ENCODE measurements at places on chromosomes 5 and 9.

DNA sequence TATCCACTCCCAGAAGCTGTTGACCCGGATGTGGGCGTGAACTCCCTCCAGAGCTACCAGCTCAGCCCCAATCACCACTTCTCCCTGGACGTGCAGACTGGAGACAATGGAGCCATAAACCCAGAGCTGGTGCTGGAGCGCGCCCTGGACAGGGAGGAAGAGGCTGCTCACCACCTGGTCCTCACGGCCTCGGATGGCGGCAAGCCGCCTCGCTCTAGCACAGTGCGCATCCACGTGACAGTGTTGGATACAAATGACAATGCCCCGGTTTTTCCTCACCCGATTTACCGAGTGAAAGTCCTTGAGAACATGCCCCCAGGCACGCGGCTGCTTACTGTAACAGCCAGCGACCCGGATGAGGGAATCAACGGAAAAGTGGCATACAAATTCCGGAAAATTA is 834 bp downstream of the PCDHGA8 start:
- no peak for DNase-seq

DNA sequence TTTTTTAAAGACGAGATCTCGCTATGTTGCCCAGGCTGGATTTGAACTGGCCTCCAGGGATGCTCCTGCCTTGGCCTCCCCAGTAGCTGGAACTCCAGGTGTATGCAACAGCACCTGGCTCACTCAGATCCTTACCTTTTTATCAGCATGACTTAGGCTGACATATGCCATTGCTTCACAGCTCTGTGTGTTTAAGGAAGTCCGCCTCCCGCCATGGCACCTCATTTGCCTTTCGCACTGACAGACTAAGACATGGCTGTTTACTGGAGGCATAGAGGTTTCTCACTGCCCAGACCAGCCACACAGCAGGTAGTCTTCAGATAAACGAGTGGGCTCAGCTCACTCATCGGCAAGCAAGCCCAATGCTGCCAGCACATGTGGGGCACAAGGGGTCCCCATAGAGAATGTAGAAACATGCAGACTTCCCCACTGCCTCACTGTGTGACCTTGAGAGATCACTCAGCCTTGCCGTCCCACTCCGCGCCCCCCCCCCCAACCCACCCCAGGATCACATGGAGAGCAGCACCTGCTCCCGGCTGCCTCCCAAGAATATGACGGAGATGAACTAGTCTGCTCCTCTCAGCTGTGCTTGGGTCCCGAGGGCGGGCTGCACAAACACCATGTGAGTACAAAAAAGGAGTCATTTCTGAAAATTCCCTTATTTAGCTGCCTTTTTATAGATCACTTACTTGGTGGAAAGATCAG is 62.8 kb downstream of the DCP2 start:
- no peak for DNase-seq

- no peak for DNase-seq
Measured at GRCh38 chr5:76808141-76808691, 10.6 kb upstream of the F2RL1 start.

DNA sequence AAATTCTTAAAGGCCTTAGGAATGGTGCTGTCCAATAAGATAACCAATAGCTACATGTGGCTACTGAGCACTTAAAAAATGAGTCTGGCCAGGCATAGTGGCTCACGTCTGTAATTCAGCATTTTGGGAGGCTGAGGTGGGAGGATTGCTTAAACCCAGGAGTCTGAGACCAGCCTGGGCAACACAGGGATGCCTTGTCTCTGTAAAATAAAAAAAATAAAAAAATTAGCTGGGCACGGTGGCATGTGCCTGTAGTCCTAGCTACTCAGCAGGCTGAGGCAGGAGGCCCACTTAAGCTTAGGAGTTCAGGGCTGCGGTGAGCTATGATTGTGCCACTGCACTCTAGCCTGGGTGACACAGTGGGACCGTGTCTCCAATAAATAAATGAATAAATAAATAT is 1.3 kb upstream of the SLC22A5 start:
- no peak for DNase-seq

DNA sequence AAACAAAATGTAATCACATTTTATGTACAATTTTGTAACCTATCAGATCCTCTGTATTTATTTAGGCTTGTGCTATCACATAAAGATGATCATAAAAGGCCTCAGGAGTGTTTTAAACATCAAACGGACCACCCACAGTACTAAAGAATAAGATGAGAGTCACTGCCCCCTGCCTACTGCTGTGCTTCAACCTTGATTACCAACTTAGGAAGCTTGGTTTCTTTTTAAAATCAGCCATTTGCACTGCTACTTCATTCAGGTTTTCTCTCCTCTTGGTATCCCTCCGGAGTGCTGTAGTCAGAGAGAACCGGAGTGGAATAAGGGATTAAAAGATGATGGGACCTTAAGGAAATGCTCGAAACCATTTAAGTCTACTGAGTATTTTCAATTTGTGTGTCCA is 6.9 kb downstream of the C7 start:
- DNase-seq = no peak

DNA sequence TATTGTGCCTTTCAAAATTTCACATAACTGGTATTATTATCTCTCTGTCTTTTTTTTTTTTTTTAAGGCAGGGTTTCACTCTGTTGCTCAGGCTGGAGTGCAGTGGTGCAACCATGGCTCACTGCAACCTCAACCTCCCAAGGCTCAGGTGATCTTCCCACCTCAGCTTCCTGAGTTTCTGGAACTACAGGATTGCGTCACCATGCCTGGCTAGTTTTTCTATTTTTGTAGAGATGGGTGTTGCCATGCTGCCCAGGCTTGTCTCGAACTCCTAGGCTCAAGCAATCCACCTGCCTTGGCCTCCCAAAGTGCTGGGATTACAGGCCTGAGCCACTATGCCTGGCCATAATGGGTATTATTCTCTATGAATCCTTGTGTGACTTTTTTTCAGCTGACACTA is 402.3 kb upstream of the SMARCA2 start:
- DNase-seq = no peak

GRCh38 chr5:175893466-175893865 is 22.1 kb downstream of the CPLX2 start:
- no peak for DNase-seq

- no peak for DNase-seq
Measured at GRCh38 chr5:66840511-66841013, 244.4 kb downstream of the MAST4 start.

DNA sequence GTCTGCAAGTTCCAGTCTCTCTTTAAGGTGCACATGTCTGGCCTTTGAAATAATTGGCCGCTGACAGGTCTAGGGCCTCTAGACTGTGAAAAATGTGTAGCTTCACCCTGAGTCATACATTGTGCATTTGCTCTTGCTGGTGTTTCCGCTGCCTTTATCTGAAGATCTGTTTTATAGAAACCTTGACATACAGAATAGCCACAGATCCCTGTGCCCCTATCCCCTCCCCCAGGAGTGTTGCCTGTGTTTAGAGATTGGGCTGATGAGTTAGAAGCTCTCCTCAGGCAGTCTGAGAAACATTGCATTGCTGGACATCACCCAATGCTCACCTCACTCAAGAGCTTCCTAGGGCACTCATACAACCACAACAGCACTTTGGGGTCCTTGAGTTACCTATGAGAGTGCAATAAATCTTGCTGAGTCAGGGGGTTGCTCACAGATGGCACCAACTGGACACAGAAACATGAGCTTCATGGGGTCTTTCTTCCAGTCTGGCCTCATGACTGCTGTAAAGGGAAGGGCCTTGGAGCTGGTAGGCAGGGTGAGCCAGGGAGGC is 3.8 kb upstream of the ZNF782 start:
- DNase-seq = no peak

- DNase-seq = peak; percentile 91
Measured at GRCh38 chr9:127930231-127931091, at the start of gene PIP5KL1. Gene PIP5KL1, minus strand, starts transcription at chr9:127930777. Its CDS starts 25 bp downstream, at chr9:127930752.

DNA sequence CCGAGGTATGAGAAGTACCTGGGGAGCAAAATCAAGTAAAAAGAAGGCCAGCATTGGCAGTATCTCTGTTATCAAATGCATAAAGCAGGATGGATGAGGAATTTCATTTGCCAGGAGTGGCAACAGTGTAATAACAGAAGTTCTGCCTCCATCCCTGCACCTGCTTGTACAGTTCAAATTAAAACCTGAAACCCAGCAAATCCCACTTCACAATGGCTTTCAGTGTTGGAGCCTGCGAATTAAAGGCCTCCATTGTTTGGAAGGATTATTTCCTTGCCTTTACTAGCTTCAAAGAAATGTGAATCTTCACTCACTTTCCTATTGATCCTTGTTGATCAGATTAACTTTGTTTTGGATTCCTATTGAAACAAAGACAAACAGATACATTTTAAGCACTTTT is 31.5 kb upstream of the IRX1 start:
- DNase-seq = no peak

- no peak for DNase-seq
Measured at GRCh38 chr9:38244971-38245370, 147.5 kb upstream of the ALDH1B1 start.

DNA sequence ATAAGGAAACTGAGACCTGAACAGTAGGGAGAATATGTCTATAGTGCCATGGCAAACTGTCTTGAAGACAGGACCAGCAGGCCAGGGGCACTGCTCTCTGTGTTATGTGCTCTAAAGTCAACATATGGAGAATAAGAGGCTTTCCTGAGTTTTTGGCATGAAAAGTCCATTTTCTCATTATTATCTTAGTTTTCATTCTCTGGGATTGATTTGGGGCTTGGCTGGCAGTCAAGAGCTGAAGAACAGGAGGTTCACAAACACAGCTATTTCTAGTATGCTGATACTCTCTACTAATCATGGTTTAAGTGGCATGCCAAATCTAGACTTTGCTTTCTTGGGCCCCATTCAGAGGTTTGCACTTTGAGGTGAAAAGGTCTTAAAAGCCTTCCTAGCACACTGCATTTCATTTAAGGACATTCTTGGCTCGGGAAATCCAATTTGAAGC is 404.4 kb downstream of the ZNF608 start:
- no peak for DNase-seq

DNA sequence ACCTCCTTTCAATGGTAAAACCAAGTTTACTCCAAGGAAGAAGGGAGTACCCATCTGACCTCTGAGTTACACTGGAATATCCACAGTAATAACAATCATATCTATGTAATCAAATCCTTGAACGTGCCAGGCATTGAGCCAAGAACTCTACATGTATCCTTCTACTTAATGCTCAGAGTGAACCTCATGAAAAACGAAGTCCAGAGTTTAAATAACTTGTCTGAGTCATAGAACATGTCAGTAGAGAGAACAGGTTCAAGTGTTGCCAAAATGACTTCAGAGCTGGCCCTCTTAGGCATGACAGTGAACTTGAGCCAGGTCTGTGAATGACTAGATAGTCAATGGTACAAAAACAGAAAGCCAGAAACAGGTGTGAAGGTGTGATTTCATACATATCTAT is 164.1 kb upstream of the ZNF618 start:
- DNase-seq = no peak

GRCh38 chr5:115236599-115236998 is 26.1 kb downstream of the PGGT1B start:
- no peak for DNase-seq

- no peak for DNase-seq
Measured at GRCh38 chr5:127810017-127810416, 106.8 kb downstream of the CCDC192 start.

- no peak for DNase-seq
Measured at GRCh38 chr5:456351-457194, 13.6 kb downstream of the EXOC3 start.

DNA sequence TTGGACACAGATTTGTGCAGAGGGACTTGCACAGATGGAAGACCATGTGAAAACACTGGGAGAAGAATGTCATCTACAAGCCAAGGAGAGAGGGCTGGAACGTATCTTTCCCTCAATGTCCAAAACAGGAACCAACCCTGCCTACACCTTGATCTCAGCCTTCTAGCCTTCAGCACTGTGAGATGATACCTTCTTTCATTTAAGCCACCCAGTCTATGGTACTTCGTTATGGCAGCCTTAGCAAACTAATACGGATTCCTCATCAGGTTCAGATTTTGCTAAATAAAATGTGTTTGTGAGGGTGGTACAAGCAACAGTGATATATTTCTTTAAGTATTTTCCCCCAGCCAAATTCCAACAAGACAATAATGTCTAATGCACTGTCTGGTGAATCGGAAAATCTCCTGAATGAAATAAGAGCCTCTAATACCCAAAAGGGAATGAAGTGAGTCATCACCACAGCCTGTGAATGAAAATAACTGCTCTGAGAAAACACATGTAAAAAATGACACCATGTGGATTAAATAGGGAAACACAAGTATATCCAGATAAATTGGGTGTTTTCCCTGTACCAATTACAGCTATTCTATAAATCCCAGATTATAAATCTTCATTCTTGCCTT is 182.8 kb upstream of the TARS1 start:
- no peak for DNase-seq

GRCh38 chr9:121359351-121360294 is 10.4 kb downstream of the STOM start:
- peak; percentile 57 for DNase-seq

DNA sequence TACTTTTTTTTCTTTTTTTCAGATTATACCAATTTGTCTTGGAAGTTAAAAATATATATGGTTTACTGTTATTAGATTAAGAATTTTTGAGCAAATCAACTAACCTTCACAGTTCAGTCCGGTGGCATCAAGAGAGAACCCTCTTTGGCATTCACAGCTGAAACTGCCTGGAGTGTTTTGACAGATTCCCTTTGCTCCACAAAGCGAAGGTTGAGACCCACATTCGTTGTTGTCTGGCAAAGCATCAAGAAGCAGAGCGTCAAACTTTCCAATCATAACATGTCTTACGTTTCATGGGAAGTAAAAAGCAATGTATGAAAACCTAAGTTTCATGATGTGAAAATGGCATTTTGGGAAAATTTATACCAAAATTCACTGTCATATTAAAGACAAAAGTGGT is 190.2 kb downstream of the SLC12A2 start:
- DNase-seq = no peak

- no peak for DNase-seq
Measured at GRCh38 chr5:136222580-136223235, 29.7 kb upstream of the SMIM32 start.

GRCh38 chr5:124702525-124702924 is 43.9 kb downstream of the ZNF608 start:
- DNase-seq = peak; percentile 70

DNA sequence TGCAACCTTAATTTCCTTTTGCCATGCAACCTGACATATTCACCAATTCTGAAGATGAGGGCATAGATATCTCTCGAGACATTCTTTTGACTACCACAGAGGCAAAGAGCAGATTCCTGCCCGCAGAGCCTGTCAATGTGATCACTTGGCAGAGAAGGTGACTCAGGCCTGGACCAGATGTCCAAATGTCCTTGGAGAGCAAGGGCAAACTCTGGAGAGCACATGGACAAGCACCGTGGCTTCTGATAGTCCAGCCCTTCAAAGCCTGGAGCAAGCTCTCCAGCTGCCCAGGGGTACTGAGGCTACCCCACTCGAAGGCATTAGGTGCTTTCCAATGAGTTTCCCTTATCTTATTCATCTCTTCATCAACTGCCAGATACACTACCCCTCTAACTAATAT is 50.4 kb upstream of the ALDH1B1 start:
- DNase-seq = no peak

- no peak for DNase-seq
Measured at GRCh38 chr9:108473209-108474112, 382.3 kb downstream of the ACTL7B start.

GRCh38 chr5:516338-516925 is 7.8 kb downstream of the SLC9A3 start:
- no peak for DNase-seq

- no peak for DNase-seq
Measured at GRCh38 chr5:150438873-150439546, 10.5 kb downstream of the RPS14 start.

GRCh38 chr5:172795318-172795977 is 24.5 kb upstream of the DUSP1 start:
- DNase-seq = no peak

- DNase-seq = no peak
Measured at GRCh38 chr9:84780385-84780784, 110.9 kb downstream of the NTRK2 start.

GRCh38 chr5:38527475-38527874 is 29.0 kb downstream of the LIFR start:
- peak; percentile 72 for DNase-seq

Data from Karpas-422 (cell line).